ENCODE measurements at places on chromosomes 1 and 21.
A peak's percentile ranks its signal among the peaks of the same experiment; 100 is the strongest.

- no peak for DNase-seq
Measured at GRCh38 chr1:20371883-20372282, 81.2 kb downstream of the VWA5B1 start.

GRCh38 chr1:201495551-201496295 lies 11.2 kb downstream of the CSRP1 start:
- DNase-seq = no peak

DNA sequence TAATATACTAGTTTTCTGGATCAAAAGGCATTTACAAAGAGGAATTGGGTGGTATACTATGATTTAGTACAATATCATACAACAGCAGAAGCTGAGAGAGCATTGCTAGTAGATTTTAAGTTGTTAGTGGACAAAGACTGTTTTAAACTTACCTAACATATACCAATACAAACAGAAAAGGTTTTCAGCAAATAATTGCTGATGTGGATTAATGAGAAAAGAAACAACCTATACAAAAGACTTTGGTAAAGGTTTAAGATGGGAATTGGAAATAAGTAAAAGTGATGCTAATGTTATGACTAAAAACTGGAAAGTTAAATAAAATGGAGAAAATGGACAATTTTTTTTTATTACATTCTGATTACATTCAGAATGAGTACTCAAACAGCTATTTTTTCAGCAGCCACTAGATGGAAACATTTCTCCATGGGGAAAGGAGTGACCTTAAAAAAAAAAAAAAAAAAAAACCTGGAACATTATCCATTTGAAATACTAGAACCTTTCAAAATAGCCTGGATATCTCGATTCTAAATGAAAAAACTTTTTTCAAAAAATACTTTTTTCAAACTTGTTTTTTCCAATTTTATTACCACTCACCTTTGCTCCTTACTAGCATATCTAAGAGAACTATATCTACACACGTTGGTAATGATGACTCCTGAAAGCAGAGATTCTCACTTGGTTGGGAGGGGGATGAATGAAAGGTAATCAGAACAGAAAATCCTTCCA lies 55.4 kb downstream of the EPRS1 start:
- peak; percentile 32 for DNase-seq

DNA sequence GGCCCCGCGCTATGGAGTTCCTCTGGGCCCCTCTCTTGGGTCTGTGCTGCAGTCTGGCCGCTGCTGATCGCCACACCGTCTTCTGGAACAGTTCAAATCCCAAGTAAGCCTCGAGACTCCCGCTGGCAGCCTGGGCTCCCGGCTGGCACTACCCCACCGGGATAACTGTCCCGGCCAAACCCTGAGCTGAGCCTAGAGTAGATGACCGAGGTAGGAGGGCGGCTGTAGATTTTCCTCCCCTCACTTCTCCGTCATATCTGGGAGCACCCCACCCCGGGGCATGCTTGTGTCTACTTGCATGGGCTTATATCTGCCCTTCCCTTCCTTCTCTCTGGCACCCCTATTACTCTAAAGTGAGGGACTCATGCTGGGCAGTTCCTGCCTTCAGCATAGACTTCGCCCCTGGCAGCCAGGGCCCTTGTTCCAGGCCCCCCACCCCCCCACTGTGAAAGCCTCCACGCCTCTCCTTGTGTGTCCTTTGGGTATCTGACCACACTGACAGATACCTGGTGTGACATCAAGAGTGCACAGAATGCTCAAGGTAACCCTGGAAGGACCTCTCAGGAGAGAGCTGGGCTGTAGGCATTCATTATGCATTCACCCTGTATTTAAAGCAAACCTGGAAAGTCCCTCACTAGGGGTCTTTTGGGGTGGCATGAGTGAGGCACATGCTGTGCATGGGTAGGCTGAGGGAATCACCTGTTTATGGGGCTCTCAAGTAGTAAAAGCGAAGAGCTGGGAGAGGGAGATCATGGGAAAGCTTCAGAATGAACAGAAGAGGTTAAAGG lies 485 bp downstream of the EFNA1 start:
- DNase-seq = no peak

- no peak for DNase-seq
Measured at GRCh38 chr1:224914292-224914900, 15.1 kb upstream of the DNAH14 start.

GRCh38 chr1:209983953-209984352 lies 45.9 kb downstream of the SYT14 start:
- no peak for DNase-seq

GRCh38 chr1:230735447-230735846 lies 11.7 kb upstream of the CAPN9 start:
- peak; percentile 60 for DNase-seq

DNA sequence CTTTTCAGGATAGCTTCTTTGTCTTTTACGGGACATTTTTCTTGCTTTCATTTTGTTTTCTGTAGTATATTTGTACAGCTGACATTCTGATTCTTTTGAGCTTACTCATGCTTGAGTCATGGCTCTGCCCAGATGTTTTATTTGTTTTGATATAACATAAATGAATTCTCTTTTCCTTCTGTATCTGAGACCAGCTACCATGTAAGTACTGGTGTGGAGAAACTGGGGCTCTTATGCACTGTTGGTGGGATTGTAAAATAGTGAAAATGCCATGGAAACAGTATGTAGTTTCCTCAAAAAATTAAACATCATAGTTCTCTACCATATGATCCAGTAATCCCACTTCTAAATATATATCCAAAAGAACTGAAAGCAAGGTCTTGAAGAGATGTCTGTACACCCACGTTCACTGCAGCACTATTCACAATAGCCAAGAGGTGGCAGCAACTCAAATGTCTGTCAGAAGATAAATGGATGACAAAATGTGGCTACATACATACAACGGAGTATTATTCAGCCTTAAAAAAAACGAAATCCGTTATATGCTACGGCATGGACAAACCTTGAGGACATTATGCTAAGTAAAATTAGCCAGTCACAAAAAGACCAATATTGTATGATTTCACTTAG lies 61.4 kb downstream of the EIF2B3 start:
- DNase-seq = peak; percentile 44

GRCh38 chr1:172344444-172344843 lies 76.0 kb upstream of the C1orf105 start:
- no peak for DNase-seq

DNA sequence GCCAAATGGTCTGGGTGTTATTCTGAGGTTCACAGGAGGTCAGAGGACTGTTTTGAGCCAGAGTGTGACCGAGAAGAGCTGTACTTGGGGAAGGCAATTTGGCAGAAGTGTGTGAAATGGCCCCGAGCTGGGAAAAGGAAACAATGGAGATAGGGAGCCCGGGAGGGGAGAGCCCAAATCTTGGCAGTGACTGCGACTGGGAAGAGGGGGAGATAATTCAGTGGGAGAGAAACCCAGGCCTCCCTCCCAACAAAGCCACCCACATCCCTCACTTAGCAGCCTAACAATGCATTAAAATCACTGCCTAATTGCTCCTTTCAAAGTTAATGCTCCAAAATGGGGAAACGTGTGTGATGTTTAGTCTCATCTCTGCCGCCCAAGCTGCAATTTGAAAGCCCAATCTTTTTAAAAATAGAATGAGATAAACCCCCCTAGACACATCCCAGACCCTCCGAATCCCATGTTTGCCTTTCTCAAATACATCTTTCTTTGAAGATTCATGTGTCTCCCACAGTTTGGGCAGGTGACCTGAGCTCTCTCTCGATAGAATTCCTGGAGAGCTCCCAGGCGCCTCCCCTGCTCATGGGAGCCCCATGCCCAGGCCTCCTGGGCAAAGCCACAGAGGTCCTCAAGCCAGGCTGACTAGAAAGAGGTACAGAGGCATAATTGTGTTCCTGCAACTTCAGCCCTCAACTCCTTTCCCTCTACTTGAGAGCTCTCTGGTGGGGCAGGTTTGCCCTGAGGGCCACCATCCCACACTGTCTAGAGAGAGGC lies 17.3 kb downstream of the LRRC52 start:
- no peak for DNase-seq

DNA sequence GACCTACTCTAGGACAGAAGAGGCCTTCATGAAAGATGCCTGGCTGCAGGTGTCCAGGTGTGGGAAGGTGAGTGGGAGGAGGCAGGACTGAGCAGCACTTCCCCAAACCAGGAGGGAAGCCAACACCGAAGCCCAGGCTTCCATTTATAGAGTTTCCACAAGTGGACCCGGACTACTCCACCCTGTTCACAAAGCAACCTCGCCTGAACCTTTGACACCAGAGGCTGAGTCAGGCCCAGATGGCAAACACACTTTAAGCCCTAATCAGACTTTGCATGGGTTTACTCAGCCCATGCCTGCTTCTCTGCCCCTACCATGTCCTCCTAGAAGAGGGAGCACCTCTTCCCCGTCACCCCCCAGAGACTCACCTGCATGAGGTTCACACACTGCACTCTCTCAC lies 14.0 kb downstream of the PRR9 start:
- DNase-seq = no peak

- no peak for DNase-seq
Measured at GRCh38 chr1:160115545-160116282, at the start of gene ATP1A2. TSS of gene ATP1A2 (plus strand) at chr1:160115759. CDS start at chr1:160115862, 103 bp downstream.

DNA sequence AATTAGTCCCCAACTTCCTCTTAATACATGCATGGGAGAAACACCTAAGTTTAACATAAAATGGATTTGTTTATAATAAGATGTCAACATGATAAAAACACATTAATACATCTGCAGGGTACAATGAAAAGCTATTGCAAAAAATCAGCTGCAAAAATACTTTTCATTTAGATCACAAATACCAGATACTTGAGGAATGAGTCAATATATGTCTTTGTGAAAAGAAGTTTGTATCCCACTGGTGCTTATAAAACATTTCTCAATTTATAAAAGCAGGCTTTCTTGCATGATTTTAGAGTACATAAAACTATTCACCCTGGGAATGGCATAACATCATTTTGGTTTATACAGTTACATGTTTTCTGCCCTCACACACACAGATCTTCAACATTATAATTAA lies 18.6 kb upstream of the PRKAA2 start:
- no peak for DNase-seq

DNA sequence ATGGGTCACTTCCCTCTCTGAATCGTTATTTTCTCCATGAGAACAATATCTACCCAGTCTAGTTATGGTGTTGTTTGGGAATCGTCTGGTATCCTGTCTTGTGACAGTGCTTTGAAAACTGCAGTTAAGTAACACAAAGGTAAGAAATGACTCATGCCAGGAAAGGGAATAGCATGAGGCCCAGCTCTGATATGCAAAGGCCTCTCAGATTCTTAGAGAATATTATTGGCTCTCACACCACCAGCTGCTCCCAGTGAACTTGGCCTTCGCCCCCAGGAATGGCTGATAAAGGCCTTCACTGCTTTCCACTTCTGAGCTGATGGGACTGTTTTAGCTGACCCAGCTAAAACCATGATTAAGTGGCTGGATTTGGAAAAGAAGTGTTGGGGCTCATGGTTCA lies 27.1 kb downstream of the NEK2 start:
- DNase-seq = peak; percentile 84

DNA sequence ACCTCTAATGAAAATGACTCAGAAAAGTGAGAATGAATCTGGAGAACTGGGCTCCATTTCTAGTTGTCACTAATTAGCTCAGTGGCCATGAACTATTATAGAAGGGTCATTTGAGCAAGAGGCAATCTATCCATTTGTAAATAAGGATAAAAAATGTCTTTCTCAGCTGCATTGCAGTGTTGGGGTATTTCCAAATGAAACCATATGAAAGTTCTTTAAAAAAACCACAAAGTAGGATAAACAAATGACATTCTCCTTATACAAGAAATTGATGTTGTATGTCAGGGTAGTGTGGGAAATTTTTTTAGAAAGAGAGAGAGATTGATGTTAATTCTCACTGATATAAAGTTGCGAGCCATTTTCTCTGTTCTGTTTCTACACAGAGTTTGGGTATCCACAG lies 26.0 kb downstream of the FMO3 start:
- no peak for DNase-seq

GRCh38 chr1:229844675-229845074 lies 218.6 kb downstream of the URB2 start:
- DNase-seq = no peak

GRCh38 chr1:114723915-114724314 lies 7.3 kb upstream of the NRAS start:
- no peak for DNase-seq

DNA sequence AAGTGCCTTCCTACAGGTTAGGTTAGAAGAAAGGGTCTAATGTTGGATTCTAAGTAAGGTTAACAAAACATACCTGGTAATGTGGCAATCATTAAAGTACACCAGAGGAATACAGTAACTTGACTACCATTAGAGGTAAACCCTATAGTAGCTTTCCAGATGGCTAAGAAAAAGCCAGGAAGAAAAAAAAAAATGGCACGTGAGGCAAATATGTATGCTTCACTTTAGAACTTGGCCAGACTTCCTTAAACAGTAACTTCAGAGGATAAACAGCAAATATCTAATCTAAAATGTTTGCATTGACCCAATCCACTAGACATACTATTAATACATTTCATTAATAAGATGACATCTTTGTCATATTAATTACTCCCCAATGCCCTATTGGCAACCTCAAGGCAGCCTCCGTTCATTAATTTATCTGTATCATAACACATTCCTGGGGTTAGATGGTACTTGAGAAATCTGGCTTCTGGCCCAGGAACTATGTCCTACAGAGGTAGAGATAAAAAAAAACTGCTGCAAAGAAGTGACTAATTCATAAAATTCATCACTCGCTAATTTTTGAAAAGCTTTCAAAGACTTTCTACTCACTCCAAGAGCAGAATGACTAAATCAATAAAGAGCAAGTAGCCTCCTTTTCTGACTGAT lies 5.8 kb downstream of the DCAF8 start:
- DNase-seq = peak; percentile 68

DNA sequence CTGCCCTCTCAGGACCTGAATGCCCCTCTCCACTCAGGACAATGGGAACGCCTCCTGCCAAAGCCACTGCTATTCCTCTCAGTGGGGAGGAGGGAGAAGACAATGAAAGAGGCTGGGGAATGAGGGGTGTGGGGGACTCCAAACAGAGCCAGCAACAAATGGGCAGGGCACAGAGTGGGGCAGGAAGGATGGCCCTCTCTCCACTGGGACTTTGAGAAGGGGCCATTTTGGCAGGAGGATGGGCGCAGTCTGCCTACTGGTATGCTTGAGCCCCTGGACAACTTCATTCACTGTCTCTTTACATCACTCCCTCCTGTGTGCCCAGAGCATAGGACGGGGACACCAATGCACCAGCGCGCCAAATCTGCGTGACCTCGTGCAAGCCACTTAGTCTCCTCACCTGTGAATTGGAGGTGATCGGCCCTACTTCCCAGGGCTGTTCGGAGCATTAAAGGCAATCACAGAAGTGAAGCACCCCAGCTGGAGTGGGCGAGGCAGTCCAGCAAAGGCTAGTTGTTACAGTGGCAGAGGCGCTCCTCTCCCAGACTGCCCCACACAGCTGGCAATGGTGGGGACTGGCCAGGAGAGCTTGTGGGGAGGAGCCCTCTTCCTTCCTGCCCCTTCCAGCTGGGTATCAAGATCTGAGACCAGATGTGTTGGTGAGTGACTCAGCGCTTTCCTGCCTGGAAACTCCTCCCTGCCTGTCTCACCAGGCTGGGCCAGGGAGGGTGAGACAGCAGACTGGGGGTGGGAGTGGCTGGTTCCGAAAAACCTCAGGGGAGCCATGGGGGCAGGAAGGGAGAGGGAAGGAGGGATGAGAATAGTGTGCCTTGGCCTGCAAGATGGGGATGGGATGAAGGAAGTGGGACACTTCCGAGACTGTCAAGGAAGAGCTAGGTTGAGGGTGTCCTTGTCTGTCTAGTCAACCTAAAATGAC lies 22.4 kb upstream of the SYNC start:
- DNase-seq = peak; percentile 86

Measured in kidney tubule cell (primary cell).